ENCODE measurements at places on chromosomes 1 and 21. TPM values are rescaled to one million over a fixed set of nuclear protein-coding genes. Genes with fewer than 3 reads are reported as not detected.
A peak's percentile ranks its signal among the peaks of the same experiment; 100 is the strongest.

- DNase-seq: no peak
These were observed 21.9 kb downstream of the TSNAX start for GRCh38 chr1:231550448-231550781.

DNA sequence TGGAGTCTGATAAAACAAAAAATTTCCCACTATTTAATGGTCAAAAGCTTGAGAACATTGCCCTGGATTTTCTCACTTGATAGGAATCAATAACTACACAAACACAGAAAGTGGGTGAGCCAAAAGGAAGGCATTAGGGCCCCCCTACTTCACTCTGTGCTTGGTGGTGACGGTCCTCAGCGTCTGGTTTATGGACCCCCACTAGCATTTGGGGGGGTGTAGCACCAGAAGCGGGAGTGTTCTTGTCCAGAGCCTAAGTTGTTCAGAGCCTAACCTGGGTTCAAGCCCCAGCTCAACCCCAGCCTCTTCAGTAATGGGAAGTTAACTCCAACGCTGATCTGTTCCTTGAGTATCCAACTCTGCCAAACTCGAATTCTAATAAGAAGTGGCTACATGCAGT lies 33.1 kb downstream of the STPG1 start:
- peak; percentile 58 for DNase-seq

- no peak for DNase-seq
These were observed 4.7 kb downstream of the CCDC190 start for GRCh38 chr1:162856260-162856659.

- no peak for DNase-seq
These were observed 14.0 kb downstream of the PKNOX1 start for GRCh38 chr21:42988236-42988965.

- DNase-seq: no peak
These were observed 44.2 kb upstream of the PIGV start for GRCh38 chr1:26743426-26744059.

GRCh38 chr1:151728151-151729054 lies 7.1 kb downstream of the RIIAD1 start:
- no peak for DNase-seq

- no peak for DNase-seq
These were observed 133.7 kb upstream of the COL6A1 start for GRCh38 chr21:45847870-45848269.

GRCh38 chr1:19635646-19636045 lies 8.5 kb upstream of the NBL1 start:
- no peak for DNase-seq

GRCh38 chr1:214466403-214467077 lies 84.9 kb downstream of the PTPN14 start:
- no peak for DNase-seq

DNA sequence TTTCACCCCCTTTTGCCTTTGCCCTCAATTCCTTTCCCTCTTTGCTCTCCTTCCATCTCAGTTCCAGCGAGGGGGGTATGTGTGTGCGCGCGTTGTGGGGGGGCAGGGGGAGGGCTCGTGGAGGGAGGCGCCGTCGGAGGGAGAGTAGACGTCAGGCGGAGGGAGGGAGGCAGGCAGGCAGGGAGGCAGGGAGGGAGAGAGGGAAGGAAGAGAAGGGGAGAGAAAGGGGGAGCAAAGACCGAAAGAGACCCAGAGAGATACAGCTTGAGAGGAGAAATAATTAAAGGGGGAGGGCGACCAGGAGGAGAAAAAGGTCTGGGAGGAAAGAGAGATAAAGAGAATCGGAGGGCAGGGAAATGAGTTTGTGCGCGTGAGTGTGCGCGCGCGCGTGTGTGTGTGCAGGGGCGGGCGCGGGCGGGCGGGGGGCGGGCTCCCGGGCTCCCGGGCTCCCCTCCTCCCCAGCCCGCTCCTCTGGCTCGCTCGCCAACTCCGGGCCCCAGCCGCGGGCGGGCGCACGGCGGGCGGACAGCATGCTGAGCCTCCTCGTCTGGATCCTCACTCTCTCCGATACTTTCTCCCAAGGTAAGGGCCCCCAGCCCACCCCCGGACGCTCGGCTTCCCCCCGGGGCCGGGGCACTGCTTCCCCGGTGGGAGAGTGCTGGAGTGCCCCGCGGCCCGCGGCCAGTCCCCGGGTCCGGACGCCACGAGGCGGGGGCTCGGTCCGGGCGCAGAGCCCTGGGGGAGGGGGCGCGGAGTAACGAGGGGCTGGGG lies at the start of gene KIRREL1:
TSS of gene KIRREL1 (plus strand) at position 499 of the 771 bp plus-strand sequence. CDS start at position 531, 32 bp downstream.
- DNase-seq: no peak

GRCh38 chr1:181390410-181391077 lies 92.8 kb upstream of the CACNA1E start:
- no peak for DNase-seq

DNA sequence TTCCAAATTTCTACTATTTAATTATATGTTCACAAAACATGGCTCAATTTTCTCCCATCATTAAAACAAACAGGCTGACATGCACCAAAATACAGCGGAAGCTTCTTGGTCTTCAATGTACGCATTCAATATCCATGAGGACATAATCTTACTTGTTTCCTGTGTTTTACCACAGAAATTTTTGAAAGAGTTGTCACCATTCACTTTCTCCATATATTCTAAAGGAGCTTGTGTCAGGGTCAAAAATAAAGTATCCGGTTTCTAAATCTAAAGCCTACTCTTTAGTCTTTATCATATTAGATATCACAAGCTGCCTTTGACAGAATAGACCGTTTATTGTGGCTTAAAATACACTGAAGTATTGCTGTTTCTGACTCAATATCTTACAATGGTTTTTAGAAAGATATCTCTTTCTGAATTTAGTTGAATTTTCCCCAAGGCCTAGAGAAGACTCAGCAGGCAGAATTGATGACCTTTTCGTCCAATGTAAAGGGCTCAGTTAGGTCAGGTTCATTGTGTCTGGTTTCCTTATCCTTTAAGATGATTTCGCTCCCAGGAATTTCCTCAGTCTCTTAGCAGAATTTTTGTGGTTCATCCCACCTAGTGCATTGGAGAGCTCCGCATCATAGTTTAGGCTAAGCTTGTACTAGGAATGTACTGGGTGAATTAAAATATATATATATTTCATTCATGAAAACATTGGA lies 717.2 kb downstream of the NCAM2 start:
- DNase-seq: no peak

GRCh38 chr1:67908250-67908936 lies 75.1 kb upstream of the GNG12 start:
- no peak for DNase-seq

- DNase-seq: no peak
These were observed 45.3 kb upstream of the COL18A1 start for GRCh38 chr21:45359451-45360217.

DNA sequence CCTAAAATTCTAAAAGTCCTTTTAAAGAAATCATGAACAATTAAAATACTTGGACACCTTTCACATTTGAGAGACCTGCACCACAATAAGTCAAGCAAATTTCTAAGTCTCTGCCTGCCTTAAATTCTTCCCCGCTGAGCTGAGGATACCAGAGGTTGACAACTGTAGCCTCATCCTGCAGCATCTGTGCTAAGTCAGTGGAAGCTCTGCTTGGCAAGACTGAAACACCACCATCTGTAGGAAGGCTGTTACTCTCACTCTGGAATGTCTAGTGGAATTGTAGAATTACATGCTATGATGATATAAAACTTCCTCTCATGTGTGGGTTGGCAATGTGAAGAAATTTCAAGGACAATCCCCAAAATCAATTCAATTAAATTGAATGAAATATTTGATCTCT lies 1756.5 kb downstream of the NCAM2 start:
- DNase-seq: no peak

DNA sequence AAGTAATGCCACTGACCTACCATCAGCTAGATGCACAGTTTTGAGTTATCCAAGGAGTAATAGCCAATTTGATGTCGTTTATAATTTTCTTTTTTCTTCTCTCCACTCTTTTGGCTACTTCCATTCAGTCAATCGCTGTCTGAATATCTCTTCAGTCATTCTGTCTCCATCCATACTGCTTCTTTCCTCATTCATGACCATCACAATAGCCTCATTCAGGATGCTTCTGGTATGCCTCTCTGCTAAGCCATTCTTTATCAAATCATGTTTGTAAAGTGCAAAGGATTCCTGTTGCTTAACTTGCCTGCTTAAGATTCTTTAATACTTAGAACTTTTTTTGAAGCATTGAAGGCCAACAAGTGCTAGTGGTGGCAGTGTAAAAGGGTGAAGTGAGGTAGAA lies 20.2 kb downstream of the TYW3 start:
- DNase-seq: no peak

DNA sequence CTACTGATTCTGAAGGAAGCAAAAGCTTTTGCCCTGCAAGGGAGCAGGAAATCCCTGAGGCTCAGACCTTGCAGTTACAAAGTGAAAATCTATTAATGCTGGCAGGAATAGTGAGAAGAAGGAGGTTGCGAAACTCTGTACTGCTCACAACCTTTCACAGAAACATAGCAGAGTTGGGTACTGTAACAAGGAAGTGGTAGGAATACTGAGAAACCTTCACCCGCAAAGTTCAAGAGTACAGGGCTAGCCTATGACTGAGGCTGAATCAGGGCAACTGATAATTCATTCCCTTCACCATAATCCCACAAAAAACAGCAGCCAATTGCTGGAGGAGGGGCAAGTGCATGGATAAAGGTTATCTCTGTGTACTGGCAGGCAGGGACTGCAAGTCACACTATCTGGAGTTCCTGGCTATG lies 23.9 kb upstream of the KCTD3 start:
- no peak for DNase-seq

DNA sequence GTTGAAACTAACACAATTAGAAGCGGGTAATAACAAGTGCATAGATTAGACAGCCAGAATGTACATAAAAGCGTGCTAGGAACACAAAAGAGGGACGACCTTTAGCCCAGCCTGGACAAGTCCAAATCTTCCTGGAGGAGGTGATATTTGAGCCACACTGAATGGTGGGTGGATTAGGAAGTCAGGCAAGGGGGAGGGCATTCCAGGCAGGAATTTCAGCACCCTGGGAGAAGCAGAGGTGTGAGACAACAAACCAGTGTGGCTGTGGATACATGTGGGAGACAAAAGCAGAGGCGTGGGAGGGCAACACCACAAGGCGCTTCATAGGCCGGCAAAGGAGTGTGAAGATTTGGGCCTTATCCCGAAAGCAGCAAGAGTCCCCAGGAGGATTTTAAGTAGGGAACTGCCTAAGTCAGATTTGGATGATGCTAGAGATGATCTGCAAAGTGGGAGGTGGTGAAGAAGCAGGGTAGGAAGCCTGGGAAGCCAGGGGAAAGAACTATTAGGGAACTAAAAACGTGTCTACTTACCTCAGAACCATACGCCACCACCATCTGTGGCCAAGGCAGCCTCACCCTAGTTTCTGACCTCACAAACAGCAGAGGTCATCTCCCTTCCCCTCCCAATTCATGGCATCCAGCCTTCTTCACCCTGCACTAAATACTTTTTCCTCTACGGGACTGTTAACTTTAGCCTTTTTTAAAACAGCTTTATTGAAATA lies 81.8 kb downstream of the GLUL start:
- no peak for DNase-seq

GRCh38 chr1:107897438-107898345 lies 67.3 kb downstream of the VAV3 start:
- DNase-seq: no peak

GRCh38 chr1:155773221-155773620 lies 83.8 kb downstream of the GON4L start:
- DNase-seq: no peak

The UBR4 gene
- 275 TPM for total RNA-seq

The RWDD3 gene
- total RNA-seq: 11.3 TPM

The LHX8 gene
- total RNA-seq: not detected

The C1orf21 gene
- total RNA-seq: 28.3 TPM

All from natural killer cell treated with Interleukin-12 subunit alpha and Interleukin-12 subunit beta and Interleukin-15 and Interleukin-18, amount 100 ng/mL, for 72 hours (primary cell).